ENCODE measurements at places on chromosomes 1 and 21.
A peak's percentile ranks its signal among the peaks of the same experiment; 100 is the strongest.

GRCh38 chr1:200960948-200961340 is 62.6 kb downstream of the KIF21B start:
- no peak for DNase-seq

DNA sequence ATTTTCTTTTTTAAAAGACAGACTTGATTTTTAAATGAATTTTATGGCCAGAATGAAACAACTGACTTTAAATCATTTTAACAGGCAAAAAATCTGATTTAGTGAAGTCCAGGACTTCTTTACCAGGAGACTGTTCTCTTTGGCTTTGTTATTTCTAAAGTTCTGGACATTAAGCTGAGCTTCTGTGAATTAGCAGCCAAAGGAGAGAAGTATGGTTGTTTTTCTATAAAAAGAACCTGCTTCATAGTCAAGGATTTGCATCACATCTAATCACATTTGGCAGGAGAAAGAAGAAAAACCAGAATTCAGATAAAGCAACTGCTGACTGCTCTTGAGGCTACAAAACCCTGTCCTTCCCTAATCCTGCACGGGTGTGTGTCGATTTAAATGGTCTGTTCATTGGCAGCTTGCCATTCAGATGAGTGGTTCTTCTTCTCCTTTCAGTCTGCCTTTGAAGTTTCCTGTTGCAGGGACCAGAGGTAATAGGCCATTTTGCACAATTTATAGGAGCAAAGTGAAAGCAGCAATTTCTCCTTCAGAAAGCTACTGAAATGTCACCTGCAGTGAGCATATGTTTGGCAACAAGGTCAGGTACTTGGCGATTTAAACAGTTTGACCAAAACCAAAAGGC is 215.4 kb downstream of the OLFM3 start:
- no peak for DNase-seq

DNA sequence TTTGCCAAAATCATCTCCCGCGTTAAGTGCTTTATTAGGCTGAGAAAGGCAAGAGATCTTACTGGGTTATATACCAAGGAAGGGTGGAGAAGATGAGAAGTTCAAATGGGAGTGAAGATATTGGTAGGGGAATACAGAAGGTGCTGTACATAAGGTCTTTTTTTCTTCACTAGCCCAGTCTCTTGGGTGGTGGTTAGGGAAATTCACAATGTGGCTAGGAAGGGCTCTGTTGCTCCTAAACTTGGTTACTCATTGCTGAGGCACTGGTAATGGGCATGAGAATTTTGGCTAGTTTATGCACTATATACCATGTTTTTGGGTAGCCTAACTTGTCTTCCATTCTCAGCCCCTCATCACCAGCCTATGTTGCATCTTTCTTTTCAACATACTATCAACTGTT is 50.6 kb downstream of the LHX4 start:
- DNase-seq: no peak

DNA sequence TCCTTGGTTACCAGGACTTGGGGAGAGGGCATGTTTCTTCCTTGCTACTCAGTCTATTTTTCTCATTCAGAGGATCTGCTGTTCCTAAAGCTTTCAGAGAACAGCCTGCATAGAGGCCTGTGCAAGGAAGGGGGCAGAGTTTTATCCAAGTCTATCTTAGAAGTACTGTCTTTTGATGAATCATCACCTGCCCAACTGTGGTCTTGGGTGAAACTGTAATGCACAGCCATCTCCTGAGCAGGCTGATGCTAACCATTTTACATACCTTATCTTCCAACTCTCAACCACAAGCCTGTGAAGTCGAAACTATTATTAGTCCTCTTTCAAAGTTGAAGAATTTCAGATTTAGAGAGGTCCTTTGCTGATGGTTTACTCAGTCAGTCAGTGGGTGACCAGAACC is 368.0 kb downstream of the HHAT start:
- DNase-seq: peak; percentile 72

- DNase-seq: no peak
Observed at GRCh38 chr1:201396861-201397464, 2.2 kb downstream of the LAD1 start.

DNA sequence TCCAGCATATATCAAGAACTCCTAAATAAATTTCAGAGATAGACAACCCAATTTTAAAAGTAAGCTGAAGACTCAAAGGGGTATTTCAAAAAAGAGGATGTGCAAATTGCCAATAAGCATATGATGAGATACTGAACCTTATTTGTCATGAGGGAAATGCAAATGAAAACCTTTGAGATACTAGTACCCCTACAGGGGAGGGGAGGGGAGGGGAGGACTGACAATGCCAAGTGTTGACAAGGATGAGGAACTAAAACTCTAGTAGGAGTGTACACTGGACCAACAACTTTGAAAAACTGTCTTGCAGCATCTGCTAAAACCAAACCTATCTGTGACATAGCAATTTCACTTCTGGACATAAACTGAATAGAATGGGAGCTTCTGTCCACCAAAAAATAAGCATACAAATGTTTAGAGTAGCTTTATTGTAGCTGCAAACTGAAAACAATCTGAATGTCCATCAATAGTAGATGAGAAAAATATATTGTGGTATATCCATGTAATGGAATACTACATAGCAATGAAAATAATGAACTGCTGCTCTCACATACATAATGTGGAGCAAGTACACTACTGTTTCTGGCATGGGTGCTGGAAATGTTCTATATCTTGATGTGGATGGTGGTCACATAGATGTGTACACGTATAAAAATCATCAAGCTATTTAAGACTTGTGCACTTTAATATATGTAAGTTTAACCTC is 57.2 kb downstream of the CDK18 start:
- DNase-seq: no peak

GRCh38 chr1:169250795-169251194 is 116.8 kb downstream of the NME7 start:
- DNase-seq: no peak

- no peak for DNase-seq
Observed at GRCh38 chr1:236338096-236338495, 56.0 kb upstream of the EDARADD start.

DNA sequence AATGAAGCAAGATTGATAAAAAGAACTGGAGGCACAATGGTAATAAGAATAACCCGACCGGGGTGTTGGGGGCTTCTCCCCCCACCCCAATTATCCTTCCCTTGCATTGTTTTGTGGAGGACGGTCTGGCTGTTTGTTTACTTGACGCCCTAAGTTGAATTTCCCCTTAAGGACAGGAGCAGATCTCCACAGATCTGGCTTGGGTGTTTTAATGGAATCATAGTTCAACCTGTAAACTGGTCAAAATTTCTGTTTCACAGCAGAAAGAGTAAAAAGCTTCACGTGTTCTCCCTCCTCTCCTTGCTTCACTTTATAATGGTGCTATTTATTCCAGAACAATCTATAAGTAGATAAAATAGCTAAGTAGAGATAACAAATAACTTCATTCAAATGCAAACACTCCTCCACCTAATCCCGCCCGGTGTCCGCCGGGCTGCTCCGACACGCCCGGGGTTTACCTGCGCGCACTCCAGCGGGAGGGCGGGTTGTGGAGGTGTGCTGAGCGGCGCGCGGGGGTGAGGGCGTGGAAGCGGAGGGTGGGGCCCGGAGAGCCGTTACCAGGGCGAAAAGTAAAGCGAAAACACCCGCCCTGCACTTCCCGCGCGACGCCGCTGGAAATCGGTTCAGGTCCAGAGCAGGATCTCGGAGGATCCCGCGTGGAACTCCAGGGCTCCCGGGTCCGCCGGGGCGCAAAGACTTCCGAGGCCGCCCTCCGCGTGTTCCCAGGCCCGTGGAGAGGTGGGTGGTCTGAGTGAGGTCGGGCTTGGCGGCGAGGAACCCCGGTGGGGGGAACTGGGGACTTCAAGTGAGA is 2.0 kb upstream of the ATF3 start:
- peak; percentile 51 for DNase-seq

- DNase-seq: no peak
Observed at GRCh38 chr21:16420031-16420724, 690.4 kb downstream of the USP25 start.

- DNase-seq: no peak
Observed at GRCh38 chr21:15130326-15130725, 65.5 kb upstream of the NRIP1 start.

DNA sequence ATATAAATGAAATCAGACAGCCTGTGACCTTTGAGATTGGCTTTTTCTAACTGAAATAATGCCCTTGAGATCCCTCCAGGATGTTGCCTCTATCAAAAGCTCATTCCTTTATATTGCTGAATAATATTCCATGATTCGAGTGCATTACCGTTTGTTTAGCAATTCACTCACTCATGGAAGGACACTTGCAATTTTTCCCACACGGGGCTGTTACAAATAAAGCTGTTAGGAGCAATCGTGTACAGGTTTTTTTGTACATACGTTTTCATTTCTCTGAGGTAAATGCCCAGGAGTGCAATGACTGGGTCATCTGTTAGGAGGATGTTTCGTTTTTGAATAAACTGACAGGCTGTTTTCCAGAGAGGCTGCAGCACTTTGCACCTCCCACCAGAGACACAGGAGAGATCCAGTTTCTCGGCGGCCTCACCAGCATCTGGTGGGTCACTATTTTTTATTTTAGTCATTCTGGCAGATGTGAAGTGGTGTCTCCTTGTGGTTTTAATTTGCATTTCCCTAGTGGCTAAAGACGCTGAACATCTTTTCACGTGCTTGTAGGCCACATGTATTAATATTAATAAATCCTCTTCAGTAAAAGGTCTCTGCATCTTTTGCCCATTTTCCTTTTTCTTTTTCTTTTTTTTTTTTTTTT is 11.0 kb downstream of the PRDM15 start:
- no peak for DNase-seq

GRCh38 chr1:24294716-24295371 is 24.3 kb upstream of the GRHL3 start:
- no peak for DNase-seq

GRCh38 chr21:29504751-29505321 is 206.1 kb downstream of the BACH1 start:
- DNase-seq: no peak

DNA sequence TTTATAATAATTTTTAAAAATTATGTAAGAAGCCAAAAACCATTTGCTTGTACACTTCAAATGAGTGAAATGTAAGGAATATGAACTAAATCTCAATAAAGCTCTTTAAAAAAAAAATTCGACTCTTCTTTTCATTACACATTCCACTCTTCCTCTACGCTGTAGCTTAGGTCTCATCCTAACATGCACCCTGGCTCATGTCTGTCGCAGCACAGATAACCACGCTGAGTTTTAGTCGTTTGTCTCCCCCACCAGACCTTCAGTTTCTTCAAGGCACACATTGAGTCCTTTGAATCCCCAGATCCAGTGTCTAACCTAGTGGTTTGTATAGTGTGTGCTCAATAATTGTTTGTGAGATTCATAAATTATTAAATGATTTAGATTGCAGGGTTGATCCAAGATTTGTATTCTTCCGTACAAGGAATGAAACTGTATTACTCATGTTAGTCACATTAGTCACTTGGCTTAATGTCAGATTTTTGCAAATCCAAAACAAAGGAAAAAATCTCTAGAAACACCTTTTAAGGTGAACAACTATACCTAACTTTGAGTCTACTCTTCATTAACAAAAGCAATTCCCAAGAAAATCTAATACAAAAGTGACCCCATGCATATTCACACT is 57.3 kb downstream of the SLC25A24 start:
- DNase-seq: no peak

- no peak for DNase-seq
Observed at GRCh38 chr1:100009458-100009857, 39.7 kb downstream of the SLC35A3 start.

All from activated CD4-positive, alpha-beta T cell treated with anti-CD3 and anti-CD28 coated beads, Interleukin-2, amount 50 U/mL, for 16 hours (primary cell).